GM13977 (cell line): ENCODE measurements at places on chromosomes 7 and 10.

GRCh38 chr10:127117125-127117524, 79.3 kb downstream of the INSYN2A start:
- no peak for DNase-seq

DNA sequence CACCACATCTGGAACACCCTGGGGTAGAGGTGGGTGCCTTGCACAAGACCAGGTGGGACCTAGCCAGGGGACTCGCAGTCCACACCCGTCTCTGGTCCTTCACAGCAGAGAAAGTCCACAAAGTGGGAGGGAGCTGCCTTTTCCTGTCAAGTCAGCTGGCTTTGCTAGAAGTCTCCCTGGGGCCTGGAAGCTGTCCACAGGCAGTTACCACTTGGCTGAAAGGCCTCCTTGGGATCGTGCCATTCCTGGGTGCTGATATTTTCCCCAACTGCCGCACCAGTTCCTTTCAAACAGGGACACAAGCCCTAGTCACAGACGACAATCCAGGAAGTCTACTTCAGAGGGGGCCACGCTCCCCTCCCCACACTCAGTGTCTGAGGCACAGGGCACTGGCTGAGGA, 75.4 kb downstream of the AFAP1L2 start:
- no peak for DNase-seq

- no peak for DNase-seq
These were observed 177.6 kb downstream of the GNAI1 start for GRCh38 chr7:80312139-80312661.

GRCh38 chr10:109215291-109216075, 707.8 kb downstream of the XPNPEP1 start:
- no peak for DNase-seq

DNA sequence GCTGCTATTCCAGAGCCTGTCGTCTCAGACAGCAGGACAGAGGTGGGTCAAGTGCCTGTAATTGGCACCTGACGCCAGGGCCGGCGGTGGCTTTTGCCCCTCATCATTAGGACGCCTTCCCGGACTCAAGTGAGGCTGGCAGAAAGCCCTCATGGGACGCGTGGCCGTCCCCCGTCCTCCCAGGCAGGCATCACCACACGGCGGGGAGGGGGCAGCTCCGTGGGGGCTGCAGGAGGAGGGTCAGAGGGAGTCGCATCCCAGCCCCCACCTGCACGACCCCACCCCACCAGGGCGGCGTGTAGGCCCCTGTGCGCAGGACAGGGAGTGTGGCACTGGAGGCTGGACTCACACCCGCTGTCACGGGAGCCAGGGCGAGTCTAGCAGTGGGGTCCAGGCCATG, 16.3 kb downstream of the CFAP46 start:
- no peak for DNase-seq

GRCh38 chr7:94973844-94974243, 66.5 kb downstream of the PPP1R9A start:
- no peak for DNase-seq

DNA sequence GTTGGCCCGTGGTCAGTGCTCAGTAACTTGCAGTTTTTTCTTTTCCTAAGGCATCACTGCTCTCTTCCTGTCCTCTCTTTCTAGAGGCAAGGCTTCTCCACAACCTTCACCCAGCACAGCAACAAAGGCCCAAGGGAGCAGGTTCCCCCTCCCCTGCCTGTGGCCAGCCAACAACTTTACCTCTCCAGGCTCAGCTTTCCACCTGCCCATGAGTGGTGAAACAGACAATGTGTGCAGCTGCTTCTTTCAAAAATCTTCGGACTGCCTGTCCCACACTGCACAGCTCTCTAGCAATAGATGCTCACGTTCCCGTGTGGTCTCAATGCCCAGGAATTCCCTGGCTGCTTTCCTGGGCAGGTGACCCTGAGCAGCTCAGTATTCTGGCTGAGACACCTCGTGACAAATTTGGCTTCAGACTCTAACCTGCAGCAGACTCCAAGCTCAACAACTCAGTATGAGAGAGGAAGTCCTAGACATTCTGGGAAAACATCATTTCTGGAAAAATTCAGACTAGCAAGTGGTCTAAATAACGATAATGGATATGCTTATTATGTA, 28.9 kb upstream of the TMEM72 start:
- no peak for DNase-seq
